ENCODE measurements at places on chromosomes 1 and 21. TPM values are rescaled to one million over a fixed set of nuclear protein-coding genes. Genes with fewer than 3 reads are reported as not detected.

KPRP gene
- not detected for total RNA-seq

PPM1J gene
- total RNA-seq, result 4.6 TPM

SPRR1B gene
- not detected for total RNA-seq

RNU1-3 gene
- total RNA-seq, result 3,807 TPM

CELA2A gene
- total RNA-seq, result 2.4 TPM

OLFML2B gene
- total RNA-seq, result 7.1 TPM

LCE1C gene
- total RNA-seq, result not detected

- H3K27ac ChIP-seq, result no peak overlapping the region
- DNase-seq, result no peak
- H3K4me3 ChIP-seq, result no peak overlapping the region
- no peaks in the 10 kb centered on the region for H3K36me3 ChIP-seq
These were observed 2.7 kb downstream of the CDC14A start for GRCh38 chr1:100354971-100355394.

GRCh38 chr1:227403535-227403934 lies 85.2 kb upstream of the CDC42BPA start:
- no peak overlapping the region for H3K4me3 ChIP-seq
- no peaks in the 10 kb centered on the region for H3K36me3 ChIP-seq
- no peak overlapping the region for H3K27ac ChIP-seq
- H3K4me1 ChIP-seq, result no peaks in the 10 kb centered on the region
- no peak for DNase-seq

GRCh38 chr1:200436436-200436835 lies 26.6 kb upstream of the ZNF281 start:
- no peak for DNase-seq
- H3K36me3 ChIP-seq, result no peaks in the 10 kb centered on the region
- no peak overlapping the region for H3K4me3 ChIP-seq

DNA sequence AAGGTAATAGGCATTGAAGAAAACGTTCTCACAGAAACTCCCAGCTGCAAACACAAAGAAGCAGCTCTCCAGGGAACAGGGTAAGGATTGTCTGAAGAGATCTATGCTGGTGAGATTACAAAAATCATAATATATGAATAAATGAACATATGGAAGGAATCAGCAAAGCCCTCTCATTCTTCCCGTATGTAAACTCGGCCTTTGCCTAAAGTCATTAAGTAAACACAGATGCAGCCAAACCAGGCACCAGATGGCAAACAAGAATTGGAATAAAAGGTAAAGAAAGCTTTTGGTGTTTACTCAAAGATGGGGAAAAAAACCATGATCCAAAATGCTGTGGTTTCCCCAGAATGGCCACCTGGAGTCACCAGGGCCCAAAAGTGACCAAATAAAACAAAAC lies 76.6 kb upstream of the HOOK1 start:
- no peak for DNase-seq
- no peak overlapping the region for H3K4me3 ChIP-seq
- H3K27ac ChIP-seq, result no peak overlapping the region
- H3K4me1 ChIP-seq, result peaks cover 4% of the 10 kb centered on the region
- H3K36me3 ChIP-seq, result no peaks in the 10 kb centered on the region

DNA sequence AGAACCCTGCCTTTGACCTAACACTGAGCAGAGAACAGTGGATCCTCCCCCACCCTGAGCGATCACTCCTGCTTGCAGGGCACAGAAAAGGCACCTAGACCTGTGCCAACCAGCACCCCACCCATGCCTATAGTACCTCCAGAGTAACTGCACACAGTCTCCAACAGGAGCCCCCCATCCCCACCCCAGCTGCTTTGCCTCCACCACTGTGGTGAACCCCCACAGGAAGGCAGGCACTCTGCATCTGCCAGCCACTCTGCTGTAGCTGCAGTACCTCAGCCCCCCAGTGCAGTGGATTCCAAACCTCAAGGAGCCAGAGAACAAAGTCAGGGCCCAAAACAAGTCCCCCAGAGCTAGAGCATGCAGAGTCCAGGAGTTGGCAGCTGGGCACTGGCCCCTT lies 10.7 kb downstream of the SPATC1L start:
- no peak for DNase-seq
- no peaks in the 10 kb centered on the region for H3K27me3 ChIP-seq
- H3K27ac ChIP-seq, result no peak overlapping the region
- no peaks in the 10 kb centered on the region for H3K36me3 ChIP-seq

DNA sequence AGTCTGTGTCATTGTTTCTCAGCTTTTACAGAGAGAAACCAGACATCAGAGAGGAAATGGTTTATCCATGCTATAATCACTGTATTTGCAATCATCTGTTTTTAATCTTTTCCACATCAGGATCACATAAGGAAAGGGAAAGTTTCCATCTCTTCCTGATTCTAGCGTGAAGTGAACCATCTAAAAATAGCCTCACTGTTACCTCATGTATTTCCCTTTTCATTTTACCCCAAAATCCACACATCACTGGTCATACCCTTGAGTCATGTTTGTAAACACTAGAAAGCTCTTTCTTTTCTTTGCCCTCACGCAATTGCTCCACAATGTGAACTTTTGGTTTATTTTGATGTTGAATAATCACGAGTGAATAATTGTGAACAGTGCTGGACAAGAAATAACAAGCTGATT lies 146.0 kb downstream of the PLA2G4A start:
- no peak overlapping the region for H3K27ac ChIP-seq
- no peak overlapping the region for H3K4me3 ChIP-seq
- H3K4me1 ChIP-seq, result no peaks in the 10 kb centered on the region
- DNase-seq, result no peak
- no peaks in the 10 kb centered on the region for H3K27me3 ChIP-seq
- H3K36me3 ChIP-seq, result no peaks in the 10 kb centered on the region

DNA sequence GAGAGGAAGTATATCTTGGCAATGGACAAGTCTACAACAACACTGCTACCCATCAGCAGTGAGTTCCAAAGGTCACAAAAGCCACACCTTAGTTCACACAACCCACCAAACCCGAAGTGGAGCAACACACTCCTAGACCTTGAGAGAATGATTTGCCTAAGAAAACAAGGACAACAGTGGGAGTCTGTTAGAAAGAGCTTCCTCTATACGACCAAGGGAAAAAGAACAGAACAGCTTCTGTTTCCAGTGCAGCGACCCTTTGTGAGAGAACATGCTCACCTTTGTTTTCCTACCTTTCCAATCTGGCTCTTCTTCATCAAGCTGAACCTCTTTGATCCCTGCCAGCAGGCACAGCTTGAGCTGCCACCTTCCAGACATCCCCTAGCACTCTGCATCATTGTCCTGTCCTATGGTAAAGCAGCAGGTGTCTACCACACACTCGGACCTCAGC lies 56.7 kb upstream of the PALMD start:
- H3K27ac ChIP-seq, result no peak overlapping the region
- no peak overlapping the region for H3K4me3 ChIP-seq
- no peaks in the 10 kb centered on the region for H3K36me3 ChIP-seq
- no peak for DNase-seq
- no peaks in the 10 kb centered on the region for H3K27me3 ChIP-seq
- no peaks in the 10 kb centered on the region for H3K4me1 ChIP-seq

- no peaks in the 10 kb centered on the region for H3K4me1 ChIP-seq
- no peaks in the 10 kb centered on the region for H3K27me3 ChIP-seq
- H3K4me3 ChIP-seq, result no peak overlapping the region
These were observed 11.1 kb downstream of the HTR6 start for GRCh38 chr1:19675797-19676196.

- no peak overlapping the region for H3K4me3 ChIP-seq
- DNase-seq, result no peak
- H3K27me3 ChIP-seq, result no peaks in the 10 kb centered on the region
- H3K27ac ChIP-seq, result no peak overlapping the region
These were observed 15.4 kb downstream of the FLVCR1 start for GRCh38 chr1:212873518-212873917.

- DNase-seq, result no peak
- no peaks in the 10 kb centered on the region for H3K36me3 ChIP-seq
- peaks cover 11% of the 10 kb centered on the region for H3K4me1 ChIP-seq
- H3K4me3 ChIP-seq, result no peak overlapping the region
- H3K27ac ChIP-seq, result no peak overlapping the region
These were observed 124.2 kb upstream of the L1TD1 start for GRCh38 chr1:62070384-62071011.

GRCh38 chr1:11286735-11287410 lies 13.9 kb downstream of the UBIAD1 start:
- H3K4me1 ChIP-seq, result no peaks in the 10 kb centered on the region
- H3K27me3 ChIP-seq, result no peaks in the 10 kb centered on the region
- DNase-seq, result no peak
- H3K36me3 ChIP-seq, result no peaks in the 10 kb centered on the region
- no peak overlapping the region for H3K4me3 ChIP-seq

GRCh38 chr1:19988267-19989006 lies 9.0 kb upstream of the PLA2G2A start:
- no peak for DNase-seq
- H3K4me3 ChIP-seq, result no peak overlapping the region
- H3K36me3 ChIP-seq, result no peaks in the 10 kb centered on the region
- H3K4me1 ChIP-seq, result no peaks in the 10 kb centered on the region
- H3K27ac ChIP-seq, result no peak overlapping the region

Measured in ovary (tissue), 10 donors.